ENCODE measurements at places on chromosomes 5 and 9.

DNA sequence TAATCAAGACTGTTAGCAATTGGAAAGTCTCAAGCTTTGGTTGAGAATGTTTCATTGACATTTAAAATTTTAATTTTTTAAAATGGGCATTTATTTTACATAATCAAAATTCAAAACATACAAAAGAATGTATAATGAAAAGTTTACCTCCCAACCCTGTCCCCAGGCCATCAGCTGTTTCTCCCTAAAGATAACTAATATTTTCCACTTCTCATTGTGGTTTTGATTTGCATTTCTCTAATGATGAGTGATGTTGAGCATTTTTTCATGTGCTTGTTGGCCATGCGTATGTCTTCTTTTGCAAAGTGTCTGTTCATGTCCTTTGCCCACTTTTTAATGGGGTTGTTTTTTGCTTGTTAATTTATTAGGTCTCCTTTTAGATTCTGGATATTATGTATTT lies 11.4 kb upstream of the MACIR start:
- no peak for DNase-seq

DNA sequence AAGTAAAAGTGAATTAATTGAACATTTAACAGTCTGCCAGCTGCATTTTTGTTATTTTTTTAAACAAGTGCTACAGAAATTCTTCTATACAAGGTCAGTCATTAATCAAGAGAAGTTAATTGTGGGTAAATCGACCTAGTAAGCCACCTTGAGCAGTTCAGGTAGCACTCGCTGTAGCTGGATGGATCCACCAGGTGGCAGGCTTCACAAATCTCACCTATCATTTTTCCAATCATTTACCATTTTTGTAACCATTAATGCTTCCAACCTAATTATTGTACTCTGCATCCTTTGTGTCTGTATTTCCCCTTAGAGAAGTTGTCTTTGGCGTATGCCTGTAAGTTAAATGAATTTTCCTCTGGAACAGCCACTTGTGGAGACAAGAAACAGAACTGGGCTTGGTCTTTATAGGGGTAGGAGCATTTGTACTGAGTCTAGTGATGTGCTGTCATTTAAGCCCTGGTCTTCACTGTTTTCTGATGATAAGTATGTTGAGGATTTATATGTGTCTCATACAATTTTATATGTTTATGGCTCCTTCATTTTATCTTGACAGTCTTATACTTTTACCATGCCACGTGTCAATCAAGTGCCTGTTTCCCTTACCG lies 39.5 kb downstream of the CD180 start:
- peak; percentile 71 for DNase-seq

GRCh38 chr9:124593200-124593599 lies 86.0 kb upstream of the NR5A1 start:
- no peak for DNase-seq

GRCh38 chr5:83817591-83817990 lies 96.9 kb upstream of the HAPLN1 start:
- DNase-seq: no peak

DNA sequence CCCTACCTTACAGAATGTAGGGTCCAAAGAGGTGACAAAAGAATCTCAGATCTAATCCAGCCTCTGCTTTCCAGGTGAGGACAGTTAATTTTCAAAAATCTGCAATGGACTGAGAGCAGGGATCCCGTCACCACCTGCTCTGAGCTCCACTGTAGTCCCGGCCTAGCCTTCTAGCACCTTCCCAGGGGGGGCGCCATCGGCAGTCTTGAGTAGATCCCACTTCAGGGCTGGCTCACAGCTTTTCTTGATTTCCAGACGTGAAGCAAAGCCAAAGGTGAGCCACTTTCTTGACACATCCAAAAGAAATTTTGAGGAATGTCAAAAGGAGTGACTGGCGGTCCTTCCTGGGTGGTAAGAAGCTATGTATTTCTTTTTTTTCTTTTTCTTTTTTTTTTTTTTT lies 114.1 kb downstream of the SYK start:
- DNase-seq: no peak

DNA sequence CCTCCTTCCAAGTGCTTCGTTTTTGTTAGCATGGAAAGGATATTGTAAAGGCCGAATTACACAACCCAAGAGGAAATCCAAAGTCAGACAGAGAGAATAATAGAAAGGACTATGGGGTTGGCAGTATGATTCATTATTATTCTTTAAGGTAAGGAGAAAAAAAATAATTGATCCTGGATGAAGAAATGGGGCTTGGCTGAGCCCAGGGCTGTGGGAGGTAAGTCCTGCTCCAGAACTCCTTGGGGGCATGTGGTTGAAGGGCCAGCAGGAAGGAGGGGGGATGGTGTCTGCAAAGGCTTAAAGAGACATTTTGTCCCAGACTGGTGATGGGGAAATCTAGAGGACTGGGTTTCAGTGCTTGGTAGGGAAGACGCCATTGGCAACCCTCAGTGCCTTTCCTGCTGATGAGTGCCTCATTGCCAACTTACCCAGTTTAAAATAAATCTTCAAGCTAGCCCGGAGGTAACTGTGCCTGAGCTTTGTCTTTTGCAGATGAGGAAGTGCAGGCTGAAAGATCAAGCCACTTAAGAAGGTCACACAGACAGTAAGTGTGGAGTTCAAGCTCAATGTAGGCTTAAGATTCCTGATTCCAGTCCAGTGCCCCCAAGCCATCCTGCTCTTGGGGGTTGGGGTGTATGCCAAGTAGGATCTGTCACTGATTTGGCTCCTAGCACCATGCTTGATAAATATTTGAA lies 30.2 kb downstream of the FOXI1 start:
- DNase-seq: no peak

GRCh38 chr5:96080557-96080956 lies 118.9 kb upstream of the ELL2 start:
- no peak for DNase-seq

DNA sequence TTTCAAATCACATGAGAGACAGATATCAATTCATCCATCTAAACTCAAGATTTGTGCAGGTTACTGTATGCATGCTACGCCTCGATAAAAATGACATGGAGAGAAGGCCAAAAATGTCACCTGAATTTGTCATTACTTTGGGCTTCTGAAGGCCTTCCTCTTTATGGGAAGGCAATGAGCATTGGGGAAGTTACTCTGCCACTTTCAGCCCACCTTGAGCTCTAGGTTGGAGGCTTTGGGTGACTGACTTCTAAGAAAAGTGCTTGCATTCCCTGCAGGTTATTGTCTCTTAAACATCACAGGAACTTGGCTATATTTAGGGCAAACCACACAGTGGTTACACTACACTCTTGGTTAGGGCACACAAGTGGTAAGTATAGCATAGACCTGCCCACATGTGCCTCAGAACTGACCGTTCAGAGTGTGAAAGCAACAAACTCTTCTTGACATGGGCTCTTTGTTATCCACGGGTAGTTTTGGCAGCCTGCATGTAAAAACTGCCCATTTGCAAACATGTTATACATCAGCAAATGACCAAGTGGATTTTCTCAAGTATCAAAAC lies 169.5 kb downstream of the ZNF608 start:
- DNase-seq: no peak

DNA sequence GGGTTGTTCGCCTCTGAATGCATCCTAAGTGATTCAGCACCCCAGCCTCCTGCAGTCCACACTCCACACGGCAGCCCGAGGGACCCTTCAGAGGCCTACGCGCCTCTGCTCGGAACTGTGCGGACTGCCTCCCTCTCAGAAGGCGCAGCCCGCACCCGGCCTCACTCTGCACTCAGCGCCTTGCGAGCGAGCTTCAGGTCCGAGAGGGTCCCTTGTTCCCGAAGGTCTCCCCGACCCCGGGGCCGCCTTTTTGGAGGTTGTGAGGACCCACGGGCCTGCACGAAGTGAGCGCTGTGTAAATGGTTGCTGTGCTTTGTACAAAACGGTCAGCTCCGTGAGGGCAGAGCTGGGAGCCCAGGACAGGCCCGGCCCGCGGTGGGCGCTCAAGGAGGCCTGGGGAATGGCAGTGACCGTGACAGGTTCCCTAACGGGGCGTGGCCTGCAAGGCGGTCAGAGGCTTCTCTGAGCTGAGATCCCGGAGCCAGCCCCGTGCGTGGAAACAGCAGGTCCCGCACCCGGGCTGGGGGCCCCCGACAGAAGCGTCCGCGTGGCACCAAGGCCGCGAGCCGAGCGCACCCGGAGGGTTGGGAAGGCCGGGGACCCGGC lies 698 bp upstream of the CACNA1B start:
- no peak for DNase-seq

DNA sequence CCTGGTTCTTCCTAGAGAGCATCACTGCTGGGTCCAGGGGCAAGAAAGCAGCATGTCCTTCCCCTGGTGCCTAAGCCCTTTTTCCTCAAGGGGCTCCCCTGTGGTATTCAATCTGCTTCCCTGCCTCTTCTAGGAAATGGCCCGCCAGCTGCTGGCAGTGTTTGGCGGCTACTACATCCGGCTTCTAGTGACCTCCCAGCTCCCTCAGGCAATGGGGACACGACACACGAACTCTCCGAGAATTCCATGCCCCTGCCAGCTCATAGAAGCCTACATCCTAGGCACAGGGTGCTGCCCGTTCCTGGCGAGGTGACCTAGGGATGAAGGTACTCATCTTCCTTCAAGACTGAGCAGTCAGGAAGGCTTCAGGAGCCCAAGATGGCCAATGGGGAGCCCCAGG lies 14.6 kb downstream of the TEX53 start:
- DNase-seq: no peak

DNA sequence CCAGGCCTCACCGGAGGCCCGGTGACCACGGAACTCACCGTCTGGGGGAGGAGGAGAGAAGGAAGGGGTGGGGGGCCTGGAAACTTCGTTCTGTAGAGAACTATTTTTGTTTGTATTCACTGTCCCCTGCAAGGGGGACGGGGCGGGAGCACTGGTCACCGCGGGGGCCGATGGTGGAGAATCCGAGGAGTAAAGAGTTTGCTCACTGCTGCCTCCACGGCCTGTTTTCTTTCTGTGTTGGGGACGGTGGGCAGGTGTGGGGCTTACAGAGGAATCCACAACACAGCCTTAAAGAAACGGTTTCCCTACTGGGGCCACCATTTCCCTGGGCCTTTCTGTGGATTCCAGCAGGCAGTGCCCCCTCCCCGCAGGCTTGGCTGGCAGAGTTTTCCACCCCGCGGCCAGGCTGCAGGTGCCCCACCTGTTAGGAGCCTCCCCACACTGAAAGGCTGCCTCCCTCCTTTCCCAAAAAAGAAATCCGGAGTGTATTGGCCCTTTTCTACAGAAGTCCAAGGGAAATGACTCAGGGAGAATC lies 80.8 kb downstream of the NTNG2 start:
- DNase-seq: no peak

- DNase-seq: no peak
Observed at GRCh38 chr5:135694012-135694411, 115.2 kb upstream of the CXCL14 start.

DNA sequence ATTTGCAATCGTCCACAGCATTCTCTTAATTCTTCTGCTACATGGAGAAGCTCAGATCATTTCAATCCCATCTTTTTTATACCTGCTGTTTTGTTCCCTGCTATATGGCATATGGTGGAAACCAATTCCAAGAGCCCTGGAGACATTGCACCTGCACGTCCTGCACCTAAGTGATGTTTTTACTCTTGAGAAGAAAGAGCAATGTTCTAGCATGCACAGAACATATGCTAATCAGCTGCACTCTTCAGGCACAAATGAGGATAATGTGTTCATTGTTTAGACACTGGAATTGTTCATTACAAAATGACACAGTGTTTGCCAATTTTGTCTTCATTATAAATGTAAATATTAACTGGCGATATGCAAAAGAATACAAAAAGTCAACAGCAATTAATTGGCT lies 935.8 kb downstream of the TLE4 start:
- no peak for DNase-seq

DNA sequence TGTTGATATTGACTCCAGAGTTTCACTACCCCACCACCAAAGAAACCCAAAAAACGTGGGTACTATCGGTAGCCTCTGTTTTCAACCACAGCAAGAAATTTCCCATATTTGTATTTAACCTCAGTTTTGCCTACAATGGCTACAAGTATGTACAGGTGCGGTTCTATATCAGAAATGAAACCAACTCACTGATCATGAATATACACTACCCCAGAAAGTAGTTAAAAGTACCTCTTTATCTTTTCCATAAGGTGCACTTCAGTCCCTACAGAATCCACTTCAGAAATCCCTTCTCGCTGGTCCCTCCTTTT lies 140.6 kb upstream of the SLC12A2 start:
- no peak for DNase-seq

DNA sequence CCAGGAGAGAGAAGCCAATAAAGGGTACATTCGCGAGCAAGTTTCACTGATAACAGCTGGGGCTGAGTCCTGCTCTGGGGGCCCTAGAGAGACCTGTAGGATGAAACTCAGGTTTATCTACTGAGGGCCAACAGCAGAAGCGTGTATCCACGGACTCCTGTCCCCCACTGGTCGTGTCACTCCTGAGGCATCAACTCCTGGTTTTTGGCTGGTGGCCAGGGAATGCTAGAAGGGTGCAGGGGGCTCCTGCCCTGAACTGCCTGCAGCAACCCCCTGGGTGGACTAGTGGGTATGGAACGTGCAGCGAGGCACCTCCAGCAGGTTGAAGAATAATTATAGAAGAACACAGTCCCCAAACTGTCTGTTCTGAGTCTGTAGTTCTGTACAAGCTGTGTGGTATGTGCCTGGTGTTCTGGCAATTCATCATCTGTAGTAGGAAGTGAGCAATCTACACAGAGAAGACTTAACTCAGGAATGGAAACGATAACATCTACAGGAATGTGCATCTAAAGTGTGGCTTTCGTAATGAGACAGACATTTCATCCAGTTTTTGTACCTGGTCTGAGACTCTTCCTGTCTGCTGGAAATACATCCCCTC lies 64.5 kb upstream of the GNA14 start:
- DNase-seq: no peak

- DNase-seq: no peak
Observed at GRCh38 chr9:127015921-127016512, 101.4 kb downstream of the RALGPS1 start.

DNA sequence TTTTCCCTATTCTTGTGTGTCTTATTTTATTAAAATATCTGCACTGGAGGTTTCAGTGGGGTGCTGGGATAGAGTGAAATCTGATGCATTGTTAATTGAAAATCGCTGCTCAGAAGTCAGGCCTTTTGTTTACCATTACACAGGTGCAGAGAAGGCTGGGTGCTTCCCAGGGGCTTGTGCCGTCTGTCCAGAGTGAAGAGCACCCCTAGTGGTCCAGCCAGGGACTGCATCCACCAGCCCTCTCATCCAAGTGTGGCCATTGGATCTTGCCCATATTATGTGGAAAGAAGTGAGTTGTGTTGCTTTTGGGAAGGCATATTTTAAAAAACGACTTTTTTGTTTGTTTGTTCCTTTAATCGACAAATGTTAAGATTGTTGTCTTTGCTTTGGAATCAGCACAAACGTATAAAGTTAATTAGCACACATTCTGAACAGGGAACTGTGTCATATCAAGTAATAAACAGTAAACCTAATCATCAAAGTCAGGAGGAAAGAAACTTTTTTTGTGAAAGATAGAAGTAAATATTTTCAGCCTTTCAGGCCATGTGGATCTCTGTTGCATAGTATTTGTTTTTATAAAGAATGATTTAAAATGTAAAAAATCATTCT lies 315.6 kb downstream of the MTRR start:
- DNase-seq: peak; percentile 21

Data from CD4-positive, alpha-beta T cell treated with Interleukin-2 at 100 ng/mL for 4 hours (primary cell).